GM20000 (cell line): ENCODE measurements at places on chromosomes 12 and 14.

GRCh38 chr12:16159571-16159970, 117.9 kb downstream of the SLC15A5 start:
- DNase-seq = no peak

GRCh38 chr14:51335531-51335930, 95.5 kb downstream of the TMX1 start:
- no peak for DNase-seq

DNA sequence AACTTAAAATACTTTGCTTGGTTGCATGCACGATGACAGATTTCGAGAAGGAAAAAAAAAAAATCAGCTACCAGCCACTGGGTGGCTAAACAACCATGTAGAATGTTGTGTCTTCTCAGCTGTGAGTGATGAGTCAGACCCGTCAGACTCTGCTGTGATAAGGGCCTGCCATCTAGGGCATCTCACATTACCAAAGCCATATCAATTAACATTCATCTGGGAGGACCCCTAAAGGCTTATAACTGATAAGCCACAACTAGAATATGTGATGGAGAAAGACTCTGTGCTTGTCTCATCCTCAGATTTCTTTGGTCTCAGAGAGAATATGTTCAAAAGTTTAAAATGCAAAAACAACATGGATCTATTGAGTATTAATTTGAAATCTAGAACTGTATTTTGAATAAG, 111.5 kb downstream of the PAX9 start:
- no peak for DNase-seq

- DNase-seq = no peak
These were observed 7.7 kb downstream of the CLBA1 start for GRCh38 chr14:104993306-104993705.

GRCh38 chr12:30585877-30586276, 109.8 kb downstream of the IPO8 start:
- no peak for DNase-seq

- peak; percentile 24 for DNase-seq
These were observed 66.7 kb downstream of the RESF1 start for GRCh38 chr12:32025906-32026305.

GRCh38 chr14:89617481-89618329, 200.7 kb upstream of the FOXN3 start:
- DNase-seq = peak; percentile 67

DNA sequence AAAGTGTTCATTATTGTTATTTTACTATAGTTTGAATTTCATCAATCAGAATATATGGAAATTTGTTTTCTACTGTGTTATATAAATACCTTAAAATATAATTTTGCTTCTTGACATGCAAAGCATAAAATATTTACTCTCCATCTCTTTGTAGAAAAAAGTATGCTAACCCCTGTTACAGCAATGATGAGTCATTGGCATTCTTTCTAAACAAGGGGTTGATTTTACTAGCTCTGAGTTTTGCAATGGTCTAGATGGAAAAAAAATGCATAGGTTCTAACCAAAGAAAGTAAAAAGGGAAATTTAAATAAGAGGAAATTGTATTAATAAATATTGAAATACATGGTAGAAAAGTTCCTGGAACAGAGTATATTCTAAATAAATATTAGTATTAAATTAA, 990.2 kb upstream of the ATXN7L3B start:
- no peak for DNase-seq

DNA sequence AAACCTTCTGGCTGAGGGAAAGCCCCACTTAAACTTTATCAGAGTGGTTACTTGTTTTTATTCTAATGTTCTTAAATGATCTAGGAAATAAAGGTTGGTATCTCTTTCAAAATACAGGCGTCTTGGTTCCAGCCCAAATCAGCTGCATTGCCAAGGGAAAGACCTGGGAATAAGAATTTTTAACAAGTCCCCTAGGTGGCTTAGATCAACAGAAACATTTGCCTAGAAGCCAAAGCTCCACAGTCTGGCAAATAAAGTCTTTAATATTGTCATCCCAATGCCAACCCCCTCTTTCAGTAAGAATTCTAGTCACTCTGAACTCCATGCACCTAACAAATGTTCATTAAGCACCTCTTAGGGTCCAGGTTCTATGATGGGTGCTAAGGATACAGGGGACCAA, 66.8 kb downstream of the ARL6IP4 start:
- DNase-seq = no peak

GRCh38 chr12:4270016-4270830, 3.3 kb upstream of the CCND2 start:
- no peak for DNase-seq

- DNase-seq = no peak
These were observed 457.2 kb downstream of the TMTC2 start for GRCh38 chr12:83143950-83144349.

DNA sequence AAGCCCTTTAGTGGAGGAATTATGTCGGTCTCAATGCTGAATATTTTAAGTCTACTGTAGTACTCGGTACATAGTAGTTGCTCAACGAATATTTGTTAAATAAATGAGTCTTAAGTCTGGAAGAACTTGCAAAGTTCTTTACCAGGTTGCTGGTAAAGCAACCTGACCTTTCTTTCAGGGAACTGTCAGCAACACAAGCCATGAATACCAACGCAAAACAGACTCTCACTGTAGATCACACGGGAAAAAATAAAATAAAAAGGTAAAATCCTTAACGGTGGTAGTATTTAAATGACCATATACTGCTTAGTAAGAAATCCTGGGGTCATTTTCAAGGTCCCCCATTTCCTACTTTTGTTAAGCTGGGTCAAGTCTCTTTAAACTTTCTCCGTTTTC, 447 bp upstream of the NUBPL start:
- DNase-seq = no peak

DNA sequence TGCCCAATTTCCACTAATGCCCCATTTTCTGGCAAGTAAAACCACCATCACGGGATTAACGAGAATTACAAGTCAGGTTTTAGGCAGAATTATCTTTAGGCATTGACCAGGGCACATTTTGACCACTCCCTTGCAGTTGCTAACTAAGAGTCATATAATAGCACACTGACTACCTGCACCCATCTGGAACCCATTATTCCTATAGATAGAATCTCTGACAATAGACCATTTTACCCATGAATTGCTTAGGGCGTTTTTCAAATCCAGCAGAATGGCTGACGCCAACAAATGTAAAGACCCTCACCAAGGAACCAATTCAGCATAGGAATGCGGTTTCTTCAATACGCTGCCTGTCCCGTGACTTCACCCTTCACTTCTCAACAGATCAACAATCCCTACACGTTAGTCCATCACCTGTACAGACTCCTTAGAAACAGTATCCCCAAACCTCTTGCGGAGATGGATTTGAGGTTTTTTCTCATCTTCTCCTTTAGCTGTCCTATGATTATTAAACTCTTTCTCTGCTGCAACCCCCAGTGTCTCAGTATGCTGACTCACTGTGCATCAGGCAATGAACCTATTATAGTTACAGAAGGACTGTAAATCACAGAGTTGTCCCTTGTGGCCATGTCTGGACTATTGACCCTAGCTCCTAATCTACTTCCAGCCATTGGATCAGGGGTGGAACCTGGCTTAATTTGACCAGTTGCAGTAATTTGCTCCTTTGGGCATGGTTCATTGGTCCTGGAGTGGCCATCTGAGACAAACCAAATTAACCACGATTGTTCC, 177.3 kb upstream of the PLXNC1 start:
- DNase-seq = no peak

DNA sequence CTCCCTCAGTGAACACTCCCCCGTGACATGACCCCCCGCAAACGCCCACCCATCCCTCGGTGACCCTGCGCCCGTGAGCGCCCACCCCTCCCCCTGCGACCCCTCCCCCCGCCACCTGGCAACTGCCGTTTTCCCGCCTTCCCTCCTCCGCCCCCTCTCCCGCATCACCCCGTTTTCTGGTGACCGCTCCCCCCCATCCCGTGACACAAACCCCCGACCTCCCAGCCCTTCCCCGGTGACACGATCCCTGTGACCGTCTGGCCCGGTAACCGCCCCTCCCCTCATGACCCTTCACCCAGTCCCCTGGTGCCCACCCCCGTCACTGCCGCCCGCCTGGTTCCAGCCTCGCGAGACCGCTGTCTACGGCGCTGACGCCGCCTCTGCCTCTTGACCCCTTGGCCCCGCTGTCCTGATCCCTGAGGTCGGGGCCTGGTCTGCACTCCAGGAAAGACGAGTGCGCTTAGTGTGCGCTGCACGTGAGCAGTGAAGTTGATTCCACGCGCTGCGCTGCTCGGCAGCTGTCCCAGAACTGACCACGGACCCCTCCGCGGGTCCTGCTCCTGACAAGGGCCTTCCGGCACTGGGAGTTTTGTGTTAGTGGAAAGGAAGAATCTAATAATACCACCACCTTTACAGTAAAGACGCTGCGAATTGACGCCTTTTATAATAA, 59.4 kb downstream of the DDX51 start:
- DNase-seq = peak; percentile 83

DNA sequence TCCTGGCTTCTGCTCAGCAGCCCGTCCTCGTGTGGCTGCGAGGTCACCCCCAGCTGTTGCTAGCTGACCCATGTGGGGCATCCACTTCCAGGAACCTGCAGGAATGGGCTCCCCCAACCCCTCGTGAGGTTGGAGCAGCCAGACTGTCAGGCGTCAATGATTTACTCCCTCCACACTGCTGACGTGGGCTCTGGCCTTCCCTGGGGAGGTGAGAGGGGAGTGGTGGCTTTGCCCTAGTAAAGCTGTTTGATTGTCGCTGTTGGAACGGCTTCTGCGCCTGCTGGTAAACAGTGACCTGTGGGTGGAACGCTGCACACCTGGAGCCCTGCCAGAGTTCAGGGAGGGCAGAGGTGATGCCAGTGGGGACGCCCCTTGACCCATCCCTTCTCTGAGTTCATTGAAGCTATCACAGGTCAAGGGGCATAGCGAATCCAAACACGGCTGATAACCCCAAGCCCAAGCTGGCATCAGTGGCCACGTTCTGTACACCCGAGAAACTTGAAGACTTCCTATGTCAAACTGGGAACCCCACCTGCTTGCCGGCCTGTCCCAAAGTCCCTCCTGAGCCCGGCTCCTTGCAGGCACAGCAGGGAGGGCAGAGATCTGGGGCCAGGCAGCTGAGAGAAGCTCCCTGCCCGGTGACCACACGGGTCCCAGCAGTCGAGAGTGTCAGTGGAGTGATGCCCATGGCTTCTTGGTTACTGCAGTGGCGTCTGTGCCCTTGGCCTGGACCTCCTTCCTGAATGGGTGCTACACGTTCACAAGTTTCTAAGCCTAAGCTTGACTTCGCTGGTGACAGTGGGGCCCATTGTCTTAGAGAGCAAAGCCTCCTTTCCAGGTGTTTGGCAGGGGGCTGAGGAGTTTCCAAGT, 2.7 kb downstream of the ASPG start:
- DNase-seq = no peak

DNA sequence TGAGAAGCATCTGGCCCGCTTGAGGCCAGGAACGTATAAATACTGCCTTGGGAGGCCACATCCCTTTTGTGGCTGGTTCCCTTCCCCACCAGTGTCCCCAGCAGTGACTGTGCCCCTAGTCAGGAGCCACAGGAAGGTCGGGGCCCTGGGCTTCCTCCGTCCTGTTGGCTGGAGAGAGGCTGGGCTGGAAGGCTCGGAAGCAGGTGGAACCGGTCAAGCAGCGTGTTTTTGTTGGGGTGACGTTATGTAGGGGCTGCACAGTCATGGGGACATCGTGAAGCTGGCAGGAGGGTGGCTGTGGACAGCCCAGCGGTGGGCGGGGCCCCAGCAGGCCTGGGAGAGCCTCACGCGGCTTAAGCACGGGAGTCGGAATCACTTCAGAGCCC, 10.1 kb downstream of the XRCC3 start:
- DNase-seq = no peak

DNA sequence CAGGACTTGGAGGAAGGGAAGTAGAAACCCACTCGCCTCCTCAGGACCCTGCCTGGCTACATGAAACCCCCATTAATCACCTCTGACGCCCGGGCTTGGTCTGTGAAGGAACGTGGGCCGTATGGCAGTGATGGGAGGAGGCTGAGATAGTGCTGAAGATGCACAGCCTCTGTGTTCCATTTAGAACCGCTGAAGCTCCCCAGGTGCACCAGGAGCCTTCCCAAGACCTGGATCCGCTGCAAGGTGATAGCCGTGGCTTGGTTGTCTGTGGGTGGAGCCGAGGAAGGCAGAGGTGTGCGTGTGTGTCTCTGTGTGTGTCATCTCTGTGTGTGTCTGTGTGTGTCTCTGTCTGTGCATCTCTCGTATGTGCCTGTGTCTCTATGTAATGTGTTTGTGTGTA, 293.1 kb downstream of the CACNA1C start:
- DNase-seq = no peak

- peak; percentile 51 for DNase-seq
These were observed 8.9 kb downstream of the GPR65 start for GRCh38 chr14:88013750-88014349.

- DNase-seq = no peak
These were observed 77.7 kb upstream of the TRAF3 start for GRCh38 chr14:102699416-102700110.

GRCh38 chr14:77046721-77047120, 18.2 kb upstream of the IRF2BPL start:
- DNase-seq = no peak

GRCh38 chr14:28635387-28635786, 131.2 kb upstream of the FOXG1 start:
- DNase-seq = no peak
